ENCODE measurements at places on chromosomes 12 and 14.
A peak's percentile ranks its signal among the peaks of the same experiment; 100 is the strongest.

- DNase-seq = no peak
Observed at GRCh38 chr14:64209444-64210131, 84.6 kb downstream of the ESR2 start.

DNA sequence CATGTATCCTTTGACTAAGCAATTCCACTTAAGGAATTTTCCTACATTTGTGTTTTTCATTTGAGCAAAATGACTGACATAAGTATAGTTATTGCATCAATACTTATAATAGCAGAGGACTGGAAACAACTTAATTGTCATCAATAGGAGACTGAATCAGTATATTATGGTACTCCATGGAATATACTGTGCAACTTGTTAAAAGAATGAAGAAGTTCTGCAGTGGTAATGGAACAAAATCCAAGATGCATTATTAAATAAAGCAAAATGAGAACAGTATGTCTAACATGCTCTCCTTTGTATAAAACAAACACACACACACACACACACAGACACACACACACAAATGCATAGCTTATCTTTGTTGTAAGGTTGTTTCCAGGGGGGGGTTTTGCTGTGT, 303.1 kb downstream of the RAD51B start:
- no peak for DNase-seq

GRCh38 chr12:94458877-94459727, 565 bp downstream of the CEP83 start:
- DNase-seq = no peak

DNA sequence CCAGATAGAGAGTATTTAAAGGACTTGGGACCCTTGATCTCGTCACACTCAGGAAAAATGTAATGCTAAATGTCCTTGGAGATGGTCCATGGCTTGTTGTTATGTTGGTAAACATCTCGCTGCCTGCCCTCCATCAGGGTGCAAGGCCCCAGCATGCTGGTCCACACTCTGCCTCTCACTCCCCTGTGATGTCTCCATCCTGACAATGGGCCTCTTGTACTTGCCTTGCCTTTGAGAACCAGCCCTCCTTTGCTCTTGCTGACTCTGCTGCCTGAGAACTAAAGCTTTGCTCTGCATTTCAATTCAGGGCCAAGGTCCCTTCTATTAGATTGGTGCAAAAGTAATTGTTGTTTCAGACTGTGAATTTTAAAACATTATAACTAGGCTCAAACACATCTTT, 131.0 kb upstream of the LMNTD1 start:
- DNase-seq = no peak

- no peak for DNase-seq
Observed at GRCh38 chr14:103483600-103483999, 39.0 kb downstream of the CKB start.

GRCh38 chr14:71956920-71957563, 24.8 kb downstream of the RGS6 start:
- peak; percentile 68 for DNase-seq

- DNase-seq = no peak
Observed at GRCh38 chr12:20549108-20549719, 145.9 kb upstream of the SLCO1C1 start.

GRCh38 chr14:55339770-55340169, 68.5 kb downstream of the FBXO34 start:
- DNase-seq = peak; percentile 59

DNA sequence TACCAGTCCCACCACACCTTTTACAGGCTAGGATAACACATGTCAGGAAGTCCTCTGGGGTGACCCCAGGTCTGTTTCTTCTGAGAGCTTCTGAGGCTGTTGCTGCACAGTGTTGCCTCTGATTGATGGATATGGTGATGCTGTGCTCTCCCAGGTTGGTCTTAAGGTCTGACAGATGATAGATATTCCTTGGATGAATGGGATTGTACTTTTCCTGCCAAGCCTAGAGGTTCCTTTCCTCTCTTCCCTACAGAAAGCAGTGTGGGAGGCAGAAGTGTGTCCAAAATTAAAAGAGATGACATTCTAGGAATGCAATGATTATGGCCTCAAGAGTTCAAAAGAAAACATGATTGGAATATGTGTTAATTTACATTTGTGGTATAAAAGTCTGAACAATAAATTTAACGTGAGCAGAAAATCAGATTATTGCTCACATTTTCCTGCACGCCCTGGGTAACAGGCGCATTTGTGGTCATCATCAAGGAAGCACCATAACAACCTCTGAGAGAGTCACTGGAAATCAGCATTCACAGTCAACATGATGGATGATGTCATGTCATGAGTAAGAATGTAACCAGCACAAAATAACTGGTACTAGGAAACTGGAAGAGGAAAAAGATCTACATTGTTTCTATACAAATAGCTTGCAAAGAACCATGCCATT, 73.7 kb downstream of the BBS10 start:
- DNase-seq = no peak

DNA sequence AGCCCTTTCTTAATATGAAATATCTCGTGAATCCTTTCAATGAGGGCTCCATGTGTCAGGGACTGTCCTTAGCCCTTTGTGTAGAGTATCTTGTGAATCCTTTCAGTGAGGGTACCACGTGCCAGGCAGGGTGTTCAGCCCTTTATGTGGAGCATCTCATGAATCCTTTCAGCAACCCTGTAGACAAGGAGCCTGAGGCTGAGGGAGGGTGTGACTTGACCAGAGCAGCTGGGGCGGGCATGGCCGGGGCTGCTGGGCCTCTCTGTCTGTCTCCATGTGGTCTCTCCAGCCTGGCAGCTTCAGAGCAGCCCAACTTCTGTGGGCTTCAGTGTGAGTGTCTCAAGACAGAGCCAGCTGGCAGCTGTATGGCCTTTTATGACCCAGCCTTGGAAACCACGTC, 140.2 kb downstream of the AACS start:
- no peak for DNase-seq

DNA sequence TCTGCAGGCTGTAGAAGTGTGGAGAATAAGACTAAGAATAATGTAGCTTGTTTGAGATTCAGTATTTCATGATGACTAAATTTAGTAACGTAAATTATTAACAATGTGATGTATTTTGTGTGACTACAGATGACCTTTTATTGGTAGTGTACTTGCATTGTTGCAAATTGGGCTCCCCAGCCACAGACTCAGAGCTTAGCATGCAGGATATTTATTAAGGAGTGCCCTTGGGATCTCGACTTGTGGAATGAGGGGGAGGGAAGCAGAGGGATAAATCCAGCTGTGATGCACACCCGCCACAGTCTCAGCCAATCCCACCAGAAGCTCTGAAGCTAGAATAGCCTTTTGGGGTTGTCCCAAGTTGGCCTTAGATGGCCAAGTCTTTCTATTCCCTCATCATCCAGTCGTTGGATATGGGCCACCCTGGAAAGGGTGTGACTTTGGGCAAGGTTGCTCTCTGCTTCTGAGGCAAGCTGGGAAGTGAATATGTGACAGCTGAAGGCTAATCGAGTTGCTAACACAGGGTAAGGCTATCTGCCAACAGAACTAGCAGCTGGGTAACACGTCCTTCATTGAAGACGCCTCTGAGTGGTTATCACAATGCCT, 42.1 kb upstream of the USP44 start:
- DNase-seq = no peak

DNA sequence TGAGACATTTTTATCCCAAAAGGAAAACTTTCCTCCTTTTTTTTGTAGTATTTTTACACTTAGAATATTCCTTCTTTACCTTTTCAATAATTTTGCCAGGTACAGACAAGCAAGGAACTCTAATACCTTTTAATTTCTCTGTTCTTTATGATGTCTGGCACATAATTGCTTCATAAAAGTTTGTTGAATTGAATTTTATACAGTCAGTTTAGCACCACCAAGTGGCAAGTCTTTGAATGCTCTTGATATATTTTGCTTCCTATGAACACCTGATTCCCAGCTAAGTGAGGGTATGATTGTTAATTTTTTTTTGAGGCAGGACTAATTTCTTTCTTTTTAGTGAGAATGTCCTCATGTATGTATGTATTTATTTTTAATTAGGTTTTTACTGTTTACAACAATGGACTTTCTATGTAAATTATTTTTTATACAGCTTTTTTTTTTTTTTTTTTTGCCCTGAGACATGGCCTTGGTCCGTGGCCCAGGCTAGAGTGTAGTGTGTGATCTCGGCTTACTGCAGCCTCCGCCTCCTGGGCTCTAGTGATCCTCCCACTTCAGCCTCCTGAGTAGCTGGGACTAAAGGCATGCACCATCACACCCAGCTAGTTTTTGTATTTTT, 6.9 kb downstream of the TBC1D15 start:
- no peak for DNase-seq

DNA sequence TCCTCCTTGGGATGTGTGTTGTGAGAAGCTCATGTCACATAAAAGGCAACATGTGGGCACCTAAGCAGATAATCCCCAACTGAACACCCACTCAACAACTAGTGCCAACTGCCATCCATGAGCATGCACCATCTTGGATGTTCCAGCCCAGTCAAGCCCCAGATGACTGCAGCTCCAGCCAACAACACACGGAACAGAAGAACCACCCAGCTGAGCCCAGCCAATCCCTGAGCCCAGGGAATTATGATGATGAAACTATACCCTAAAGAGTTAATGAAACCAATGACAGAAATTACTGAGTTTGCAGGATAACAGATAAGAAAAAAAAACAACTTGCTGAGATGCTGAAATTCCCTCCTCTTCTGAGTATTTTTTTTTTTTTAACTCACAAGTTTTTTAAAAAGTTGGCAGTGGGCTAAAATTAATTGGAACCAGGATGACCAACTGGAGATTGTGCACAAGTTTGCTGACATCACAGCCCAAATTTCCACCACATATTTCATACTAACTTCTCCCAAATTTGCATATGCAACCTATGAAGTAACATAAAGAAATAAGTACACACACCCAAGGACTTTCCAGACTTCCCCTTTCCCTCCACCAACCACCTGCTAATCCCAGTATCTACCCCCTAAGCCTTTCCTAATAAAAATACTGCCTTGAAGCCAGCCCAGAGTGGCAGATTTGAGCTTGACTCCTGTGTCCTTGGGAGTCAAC, 124.5 kb downstream of the KSR2 start:
- DNase-seq = no peak

GRCh38 chr14:93893661-93894261, 33.4 kb upstream of the FAM181A start:
- no peak for DNase-seq

DNA sequence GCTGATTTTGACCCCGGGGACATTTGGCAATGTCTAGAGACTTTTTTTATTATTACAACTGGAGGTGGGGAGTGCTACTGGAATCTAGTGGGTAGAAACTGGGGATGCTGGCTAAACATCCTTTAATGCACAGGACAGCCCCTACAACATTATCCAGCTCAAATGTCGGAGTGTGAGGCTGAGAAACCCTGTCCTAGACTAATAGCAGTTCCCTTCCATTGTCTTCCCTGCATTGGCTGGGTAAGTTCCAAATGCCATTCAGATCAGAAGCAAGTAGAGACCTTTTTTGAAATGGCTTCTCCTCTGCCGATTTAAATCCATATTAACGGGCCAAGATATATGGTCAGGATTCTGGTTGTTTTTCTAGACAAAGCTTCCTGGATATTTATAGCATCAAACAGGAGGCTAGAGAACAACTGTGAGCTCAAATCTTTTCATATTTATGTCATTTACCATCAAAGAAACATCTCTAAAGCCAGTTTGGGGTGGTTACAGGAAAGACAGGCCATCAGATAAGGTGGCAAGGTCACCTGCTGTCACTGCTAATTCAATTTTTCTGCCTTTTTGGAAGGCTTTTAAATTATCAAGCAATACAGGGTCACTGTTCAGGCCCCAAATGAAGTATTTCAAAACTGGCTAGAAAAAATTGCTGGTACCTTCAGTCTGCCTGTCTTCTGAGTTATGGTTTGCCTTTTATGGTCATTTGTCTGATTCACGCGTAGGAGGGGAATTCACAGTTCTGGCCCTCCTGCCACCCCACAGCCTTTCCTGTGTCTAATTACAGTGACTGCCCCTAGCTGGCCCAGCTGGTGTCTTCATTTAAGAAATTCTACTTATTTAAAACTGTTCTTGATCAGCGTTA, 20.1 kb upstream of the AKAP5 start:
- peak; percentile 77 for DNase-seq

DNA sequence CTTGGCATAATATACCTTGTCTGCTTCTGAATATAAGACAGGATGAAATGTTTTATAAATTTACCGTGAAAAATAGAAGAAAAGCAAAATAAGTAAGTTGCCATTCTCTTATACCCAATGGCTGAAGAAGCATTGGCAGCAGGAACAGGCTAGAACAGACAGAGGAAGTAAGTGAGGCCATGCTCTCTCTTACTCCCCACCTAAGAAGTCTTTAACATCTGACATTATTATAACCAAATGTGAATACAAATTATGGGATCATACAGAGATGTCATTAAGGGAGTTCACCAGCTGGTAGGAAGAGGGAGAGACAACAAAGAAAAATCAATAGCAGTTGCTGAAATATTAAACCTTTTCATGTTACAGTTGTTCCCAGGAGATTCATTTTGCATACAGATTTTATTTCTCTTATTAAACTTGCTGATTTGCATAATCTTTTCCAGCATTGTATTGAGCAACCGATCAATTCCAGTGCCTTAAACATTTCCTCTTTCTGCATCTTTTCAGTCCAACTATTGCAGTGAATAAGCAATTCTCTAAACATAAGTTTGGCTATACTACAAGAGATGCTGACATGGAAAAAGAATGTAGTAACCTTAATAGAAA, 270.6 kb downstream of the SLC6A15 start:
- no peak for DNase-seq

DNA sequence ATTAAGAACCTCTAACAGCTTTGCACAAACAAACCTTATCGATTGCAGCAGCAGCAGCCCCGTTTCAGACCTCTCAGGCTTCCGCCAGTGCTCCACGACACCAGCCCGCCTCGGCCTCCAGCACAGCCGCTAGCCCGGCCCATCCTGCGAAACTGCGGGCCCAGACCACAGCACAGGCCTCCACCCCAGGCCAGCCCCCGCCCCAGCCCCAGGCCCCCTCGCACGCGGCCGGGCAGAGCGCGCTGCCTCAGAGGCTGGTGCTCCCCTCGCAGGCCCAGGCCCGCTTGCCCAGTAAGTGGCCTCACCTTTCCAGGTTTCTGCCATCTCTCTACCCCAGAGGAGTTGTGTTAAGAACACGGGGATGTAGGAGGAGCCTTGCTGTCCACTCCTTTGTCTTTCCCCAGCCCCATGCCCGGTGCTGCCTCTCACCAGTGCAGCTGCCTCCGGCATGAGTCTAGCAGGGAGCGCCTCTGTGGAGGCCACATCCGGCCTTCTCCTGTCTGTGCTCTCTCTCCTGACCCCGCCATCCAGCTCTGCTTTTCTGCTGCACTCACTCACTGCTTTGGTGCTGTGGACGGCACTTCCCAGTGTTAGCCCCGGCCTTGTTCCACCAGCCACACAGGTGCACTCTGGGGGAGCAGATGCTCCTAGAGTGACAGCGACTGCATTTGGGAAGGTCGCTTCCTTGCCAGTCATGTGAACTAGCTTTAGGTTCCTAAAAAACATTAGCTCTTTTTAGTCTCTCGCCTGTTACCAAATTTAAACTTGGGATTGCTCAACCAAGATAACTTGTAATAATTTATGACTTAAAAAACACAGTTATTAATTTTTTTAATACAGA, 71.5 kb downstream of the EP400 start:
- DNase-seq = no peak
